Epithelial cell of esophagus (primary cell): ENCODE measurements at places on chromosomes 12 and 14.

DNA sequence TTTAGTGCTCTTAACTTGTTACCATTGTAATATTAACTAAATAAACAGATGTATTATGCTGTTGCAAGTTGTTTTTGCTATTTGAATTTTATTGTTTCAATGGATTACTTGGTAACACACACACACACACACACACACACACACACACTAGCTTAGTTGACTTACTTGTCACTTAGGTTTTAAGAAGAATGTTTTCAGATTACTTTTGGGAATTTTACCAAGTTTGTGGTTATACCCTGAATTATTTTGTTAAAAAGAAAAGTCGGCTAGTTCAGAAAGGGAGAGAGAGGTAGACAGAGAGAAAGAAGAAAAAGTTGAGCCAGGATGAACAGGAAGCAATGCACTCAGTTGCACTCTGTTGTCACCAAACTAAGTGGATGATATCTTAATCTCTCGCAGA, 5.3 kb downstream of the SSTR1 start:
- DNase-seq = no peak

GRCh38 chr14:72664651-72665050, 229.2 kb downstream of the DPF3 start:
- no peak for DNase-seq

GRCh38 chr12:56571121-56571520, 49.5 kb downstream of the RBMS2 start:
- no peak for DNase-seq

DNA sequence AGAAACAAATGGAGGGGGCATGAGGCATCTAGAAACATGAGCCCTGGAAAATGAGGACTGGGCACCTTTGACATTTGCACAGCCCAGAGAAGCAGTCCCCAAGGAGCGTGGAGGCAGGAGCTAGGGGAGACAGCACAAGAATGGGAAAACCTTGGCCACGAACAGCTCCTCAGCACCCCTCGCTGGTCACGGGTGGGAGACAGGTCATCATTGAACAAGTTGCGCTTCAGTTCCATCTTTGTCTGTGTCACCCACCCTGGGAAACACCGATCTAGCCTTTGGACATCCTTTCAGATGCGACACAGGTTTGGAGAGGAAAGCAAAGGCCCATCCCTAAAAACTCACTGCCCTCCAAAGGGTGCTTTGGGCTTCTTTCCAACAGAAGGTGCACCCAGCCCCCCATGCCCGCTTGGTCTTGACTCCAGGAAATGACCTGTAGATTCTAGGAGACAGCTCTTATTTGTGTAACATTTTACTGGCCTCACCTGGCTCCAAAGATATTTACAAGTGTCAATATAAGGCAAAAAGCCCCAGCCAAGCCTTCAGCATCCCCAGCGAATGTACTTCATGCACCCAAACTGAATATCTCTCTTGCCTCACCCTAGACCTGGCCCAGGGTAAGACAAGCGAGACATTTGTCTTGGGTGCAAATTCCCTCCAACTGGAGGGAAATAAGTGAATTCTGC, 28.8 kb upstream of the CLMN start:
- DNase-seq = no peak

DNA sequence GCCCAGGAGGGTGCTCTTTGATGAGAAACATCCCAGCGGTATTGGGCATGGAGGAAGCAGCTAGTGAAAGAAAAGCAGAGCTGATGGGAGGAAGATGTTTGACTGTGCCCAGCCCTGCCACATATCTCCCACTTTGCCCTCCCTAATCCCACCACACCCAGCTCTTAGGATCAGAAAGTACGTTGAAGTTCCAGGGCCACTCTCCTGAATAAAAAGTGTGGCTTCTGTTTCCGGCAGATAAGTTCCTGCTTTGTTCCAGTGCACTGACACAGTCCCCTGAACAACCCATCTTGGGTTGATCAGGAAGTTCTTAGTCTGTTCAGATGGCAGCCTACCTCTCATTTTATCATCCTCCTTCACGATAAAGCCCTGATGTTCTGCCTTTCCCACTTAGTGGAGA, 16.5 kb downstream of the TPCN1 start:
- no peak for DNase-seq

DNA sequence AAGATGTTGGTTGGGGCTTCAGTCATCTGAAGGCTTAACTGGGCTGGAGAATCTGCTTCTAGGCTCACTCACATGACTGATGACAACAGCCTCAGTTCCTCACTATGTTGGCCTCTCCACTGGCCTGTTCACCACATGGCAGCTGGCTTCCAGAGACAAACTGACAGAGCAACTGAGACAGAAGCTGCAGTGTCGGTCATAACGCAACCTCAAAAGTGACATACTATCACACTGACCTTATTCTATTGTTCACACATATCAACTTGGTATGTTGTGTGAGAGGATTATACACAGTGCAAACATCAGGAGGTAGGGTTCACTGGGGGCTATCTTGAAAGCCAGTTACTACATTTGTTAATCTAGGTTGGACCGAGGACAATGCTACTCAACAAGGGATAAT, 92.9 kb downstream of the PAWR start:
- no peak for DNase-seq

GRCh38 chr12:111773801-111774551, 7.2 kb downstream of the ALDH2 start:
- peak; percentile 94 for DNase-seq

- no peak for DNase-seq
Measured at GRCh38 chr14:51020024-51020710, 74.7 kb downstream of the TRIM9 start.

GRCh38 chr12:109875572-109876131, 4.7 kb downstream of the GLTP start:
- peak; percentile 69 for DNase-seq

DNA sequence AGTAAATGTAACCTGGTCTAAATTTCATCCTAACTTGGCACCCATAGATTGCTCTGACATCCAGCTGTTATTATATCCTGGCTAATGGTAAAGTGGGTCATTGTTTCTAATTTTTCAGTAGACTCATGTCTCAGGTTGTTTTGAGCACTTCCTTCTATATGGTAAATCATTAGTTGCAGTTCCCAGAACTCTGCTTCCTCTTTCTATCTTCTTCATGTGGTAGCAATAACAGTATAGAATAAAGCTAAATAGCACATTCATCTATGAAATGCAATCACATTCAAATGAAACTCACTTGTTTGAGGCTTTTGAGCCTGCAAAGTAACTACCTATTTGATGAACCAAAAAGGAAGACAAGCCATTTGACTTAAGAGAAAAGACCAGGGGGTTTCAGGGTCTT, 65.1 kb upstream of the GZMB start:
- DNase-seq = no peak

DNA sequence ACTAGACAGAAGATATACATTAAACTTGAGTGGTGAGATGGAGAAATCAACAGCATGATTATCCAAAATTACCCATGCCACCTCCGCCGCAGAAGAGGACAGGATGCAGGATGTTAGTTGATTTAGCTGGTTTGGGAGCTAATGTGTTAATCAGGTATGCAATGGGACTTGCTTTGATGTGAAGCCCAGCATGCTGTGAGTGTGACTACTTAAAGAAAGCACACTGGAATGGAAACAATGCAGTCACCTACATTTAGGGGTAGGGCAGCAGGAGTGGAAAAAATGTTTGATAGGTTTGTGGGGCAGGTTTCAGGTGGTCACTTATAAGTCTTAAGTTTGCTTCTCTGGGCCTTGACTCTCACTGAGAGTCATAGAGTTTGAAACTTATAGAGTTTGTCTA, 170.0 kb upstream of the DAAM1 start:
- no peak for DNase-seq

DNA sequence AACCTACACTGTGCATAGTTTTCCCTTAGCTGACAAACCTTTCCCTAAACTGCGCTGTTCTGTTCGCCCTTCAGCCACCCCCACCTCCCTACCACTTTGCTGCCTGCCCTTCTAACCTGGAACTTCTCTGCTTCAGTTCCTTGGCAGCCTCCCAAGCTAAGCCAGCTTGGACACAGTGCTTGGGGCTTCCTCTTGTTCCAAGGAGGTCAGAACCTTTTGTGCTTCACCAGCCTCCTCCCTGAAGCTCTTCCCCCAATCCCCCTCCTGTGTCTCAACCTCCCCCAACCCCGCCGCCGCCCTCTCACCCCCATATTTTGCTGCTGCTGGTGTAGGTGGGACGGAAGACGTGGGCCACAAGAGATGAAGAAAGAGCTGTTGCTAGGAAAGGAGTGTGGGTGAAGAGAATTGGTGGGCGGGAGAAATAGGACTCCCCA, 8.1 kb upstream of the RIC8B start:
- no peak for DNase-seq

- no peak for DNase-seq
Measured at GRCh38 chr12:18753481-18754123, 15.7 kb downstream of the CAPZA3 start.

DNA sequence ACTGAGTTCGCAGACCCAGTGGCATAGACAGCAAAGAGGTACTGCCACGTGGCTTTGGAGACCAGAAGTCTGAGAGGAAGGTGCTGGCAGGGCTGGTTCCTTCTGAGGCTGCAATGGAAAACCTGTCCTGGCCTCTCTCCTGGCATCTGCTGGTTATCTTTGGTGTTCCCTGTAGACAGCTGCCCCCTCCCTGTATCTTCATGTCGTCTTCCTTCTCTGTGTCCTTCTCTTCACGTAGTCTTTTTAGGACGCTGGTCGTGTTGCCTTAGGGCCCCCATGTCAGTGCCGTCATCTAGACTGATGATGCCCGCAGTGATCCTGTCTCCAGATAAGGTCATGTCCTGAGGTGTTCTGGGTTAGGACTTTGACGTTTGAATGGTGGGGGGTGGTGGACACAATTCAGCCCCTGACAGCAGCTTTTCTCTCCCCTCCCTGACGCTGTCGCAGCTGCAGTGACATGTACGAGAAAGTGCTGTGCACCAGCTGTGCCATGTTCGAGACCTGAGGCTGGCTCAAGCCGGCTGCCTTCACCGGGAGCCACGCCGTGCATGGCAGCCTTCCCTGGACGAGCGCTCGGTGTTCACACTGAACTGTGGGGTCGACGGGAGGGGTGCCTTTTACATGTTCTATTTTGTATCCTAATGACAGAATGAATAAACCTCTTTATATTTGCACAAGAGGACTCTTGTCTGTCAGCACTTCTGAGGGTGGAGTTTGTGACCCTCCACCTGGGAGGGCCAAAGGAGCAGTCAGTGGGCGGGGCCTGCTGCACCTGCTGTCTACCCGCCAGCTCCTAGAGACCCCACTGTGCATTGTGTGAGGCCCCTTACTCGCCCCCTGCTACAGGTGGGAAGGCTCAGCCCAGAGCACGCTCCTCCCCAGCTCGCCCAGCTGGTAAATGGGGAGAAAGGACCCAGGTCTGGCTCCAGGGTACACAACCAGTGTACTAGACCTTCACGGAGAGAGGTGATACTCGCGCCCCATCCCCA, 6.3 kb downstream of the SIVA1 start:
- DNase-seq = no peak
